ENCODE measurements at places on chromosomes 13 and 19.

- no peak for DNase-seq
Measured at GRCh38 chr19:41238244-41238643, 19.2 kb downstream of the AXL start.

GRCh38 chr19:44809577-44810233 is 802 bp downstream of the BCAM start:
- no peak for DNase-seq

DNA sequence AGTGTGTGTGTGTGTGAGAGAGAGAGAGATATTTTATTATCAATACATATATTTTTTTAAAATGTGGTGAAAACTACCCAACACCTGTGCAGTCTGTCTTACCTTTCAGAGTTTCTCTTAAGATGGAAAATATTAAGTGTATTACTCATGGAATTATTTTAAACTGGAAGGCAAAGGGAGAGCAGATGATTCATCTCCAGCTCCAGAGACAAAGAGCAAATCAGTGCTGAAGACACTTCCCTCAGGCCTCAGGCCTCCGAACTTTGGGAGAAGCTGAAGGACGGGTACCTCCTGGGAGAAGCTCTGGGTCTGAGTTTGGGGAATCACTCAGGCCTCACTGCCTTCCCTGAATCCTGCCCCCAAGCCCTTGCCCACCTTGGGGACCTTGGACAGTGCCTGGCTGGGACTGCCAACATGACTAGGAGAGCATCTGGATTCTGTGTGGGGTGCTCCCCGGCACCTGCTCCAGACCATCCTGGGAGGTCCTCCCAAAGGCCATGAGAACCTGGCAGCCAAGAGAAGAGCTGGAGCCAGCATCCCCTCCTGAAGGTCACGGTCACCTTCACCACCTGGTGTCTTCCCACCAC is 170.4 kb upstream of the UBL3 start:
- no peak for DNase-seq

GRCh38 chr19:55447421-55448174 is 4.5 kb upstream of the SHISA7 start:
- DNase-seq, result no peak

DNA sequence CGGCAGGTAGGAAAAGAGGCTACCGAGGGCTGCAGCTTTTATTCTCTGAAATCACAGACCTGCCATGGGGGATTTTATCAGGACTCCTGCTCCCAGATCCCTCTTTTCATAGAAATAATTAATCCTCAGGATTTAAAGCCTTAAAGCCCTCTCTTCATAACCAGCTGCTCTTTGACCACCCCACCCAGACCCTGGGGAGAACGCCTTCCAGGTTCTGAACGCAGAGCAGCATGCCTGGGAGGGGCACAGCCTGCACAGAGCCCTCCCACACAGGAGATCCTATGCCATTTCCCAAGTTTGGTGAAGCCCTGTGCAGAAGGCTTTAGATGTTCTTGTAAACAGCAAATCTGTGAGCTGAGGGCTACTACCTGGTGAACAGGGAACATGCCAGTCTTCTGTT is 91.1 kb downstream of the STOML3 start:
- no peak for DNase-seq

DNA sequence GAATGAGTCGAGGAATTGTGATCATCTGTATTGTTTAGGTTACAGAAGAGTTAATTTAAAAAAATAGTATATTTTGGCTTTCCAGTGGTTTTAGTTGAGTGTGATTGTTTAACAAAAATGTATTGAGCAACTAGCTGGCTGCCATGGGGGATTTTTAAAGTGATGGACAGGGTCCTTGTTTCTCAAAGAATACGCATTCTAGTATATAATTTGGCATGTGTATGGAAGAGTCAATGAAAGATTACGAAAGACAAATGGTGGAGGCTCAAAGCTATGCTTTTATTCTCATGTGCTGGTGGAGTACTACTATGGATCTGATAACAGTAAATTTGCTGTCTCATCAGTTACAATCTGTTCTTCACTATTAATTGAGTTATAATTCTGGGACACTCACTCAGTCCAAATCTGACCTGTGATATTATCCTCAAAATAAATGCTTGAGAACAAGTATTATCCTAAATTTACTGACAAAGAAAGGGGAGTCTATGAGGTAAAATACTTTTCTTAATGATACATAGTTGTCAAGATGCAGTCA is 240.0 kb downstream of the GPC6 start:
- DNase-seq, result peak; percentile 3
